ENCODE measurements at places on chromosomes 2 and 18. TPM values are rescaled to one million over a fixed set of nuclear protein-coding genes. Genes with fewer than 3 reads are reported as not detected.

GRCh38 chr2:174522553-174522952, 35.7 kb upstream of the GPR155 start:
- peak; percentile 45 for DNase-seq

- DNase-seq = no peak
Observed at GRCh38 chr18:76874642-76875389, 52.5 kb downstream of the ZNF236 start.

The AQP12B gene
- total RNA-seq = not detected

The HOXD9 gene
- total RNA-seq = 0.18 TPM

The CHRNG gene
- not detected for total RNA-seq

- DNase-seq = no peak
Observed at GRCh38 chr2:17658251-17658843, 95.3 kb downstream of the SMC6 start.

The LBX2 gene
- 7.7 TPM for total RNA-seq

The ST6GAL2 gene
- not detected for total RNA-seq

DNA sequence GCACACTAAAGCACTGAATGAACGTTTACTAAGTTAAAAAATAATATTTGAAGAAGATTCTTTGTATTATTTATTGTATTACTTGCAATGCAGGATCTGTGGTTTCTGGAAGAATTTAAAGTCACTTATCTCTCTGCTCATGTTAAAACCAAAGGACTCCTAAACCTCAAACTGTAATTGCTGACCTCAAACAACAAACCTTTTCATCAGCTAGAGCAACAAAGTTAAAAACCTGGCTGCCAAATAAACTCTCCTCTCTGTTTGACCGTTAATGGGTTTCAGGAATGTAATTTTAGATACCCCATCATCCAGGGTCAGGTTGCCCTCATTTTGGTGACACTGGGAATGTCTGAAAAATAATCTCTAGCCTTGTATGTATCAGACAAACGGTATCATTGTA, 239.1 kb downstream of the TGIF1 start:
- peak; percentile 44 for DNase-seq

DNA sequence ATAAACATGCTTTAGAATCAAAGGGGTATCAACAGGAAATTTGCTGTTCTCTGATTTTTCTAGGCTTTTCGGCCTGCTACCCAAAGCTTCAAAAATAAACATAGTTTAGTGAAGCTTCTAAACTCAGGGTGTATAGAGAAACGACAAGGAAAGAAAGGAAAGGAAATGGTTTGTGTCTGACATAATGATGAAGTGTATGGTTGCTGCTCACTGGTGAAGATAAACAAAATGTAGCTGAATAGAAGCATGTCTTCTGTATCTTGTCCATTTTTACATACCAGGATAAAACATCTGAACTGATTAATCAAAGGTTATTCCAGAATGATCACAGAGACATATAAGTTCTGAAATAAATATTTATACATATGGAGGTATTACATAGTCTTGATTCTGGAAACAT, 1324.6 kb upstream of the NRXN1 start:
- DNase-seq = no peak

GRCh38 chr18:67589325-67589724, 72.8 kb upstream of the DSEL start:
- no peak for DNase-seq

- DNase-seq = no peak
Observed at GRCh38 chr2:152171718-152172117, 3.8 kb downstream of the STAM2 start.

- peak; percentile 6 for DNase-seq
Observed at GRCh38 chr18:75070625-75071483, 138.1 kb downstream of the PTGR3 start.

DNA sequence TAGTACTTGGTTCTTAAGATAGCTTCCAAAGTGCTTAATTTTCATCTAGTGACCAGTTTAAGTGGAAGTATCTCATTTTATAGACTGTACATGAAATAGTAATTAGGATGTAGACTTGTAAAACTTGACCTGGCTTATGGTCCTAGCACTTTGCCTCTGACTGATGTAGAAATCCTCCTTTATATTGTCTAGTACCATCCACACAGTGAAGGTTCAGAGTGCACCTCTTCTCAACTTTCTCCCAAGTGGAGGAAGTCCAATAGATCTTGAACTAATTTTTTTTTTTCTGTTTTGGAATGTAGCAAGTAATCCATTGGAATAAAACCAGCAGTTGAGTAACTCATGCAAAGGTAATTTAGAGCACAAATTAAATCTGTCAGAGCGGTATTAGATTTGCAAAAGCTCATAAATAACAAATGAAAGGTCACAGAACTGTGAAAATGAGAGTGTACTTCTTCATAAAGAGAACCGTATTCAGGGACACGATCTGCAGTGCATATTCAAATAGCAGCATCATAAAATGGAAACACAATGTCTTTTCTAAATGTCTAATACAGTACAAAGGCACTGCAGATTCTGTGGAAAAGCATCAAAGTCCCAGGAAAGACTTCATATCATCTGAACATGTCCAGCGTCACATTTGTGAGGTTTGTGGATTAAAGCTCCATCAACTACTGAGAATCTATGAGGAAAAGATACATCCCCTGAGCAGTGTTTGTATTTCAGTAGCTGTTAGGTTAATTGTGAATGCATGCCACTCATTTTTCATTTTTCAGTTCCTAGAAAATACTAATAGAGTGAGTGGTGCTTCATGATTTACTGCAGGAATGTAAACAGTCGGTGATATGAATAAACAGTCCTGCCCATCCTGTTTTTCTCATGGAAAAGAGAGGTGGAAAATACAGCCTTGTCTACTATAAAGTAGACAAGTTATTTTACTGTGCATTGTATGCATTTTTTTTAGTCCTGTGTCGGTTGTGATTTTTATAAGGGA, 100.7 kb downstream of the LYPD6 start:
- no peak for DNase-seq

DNA sequence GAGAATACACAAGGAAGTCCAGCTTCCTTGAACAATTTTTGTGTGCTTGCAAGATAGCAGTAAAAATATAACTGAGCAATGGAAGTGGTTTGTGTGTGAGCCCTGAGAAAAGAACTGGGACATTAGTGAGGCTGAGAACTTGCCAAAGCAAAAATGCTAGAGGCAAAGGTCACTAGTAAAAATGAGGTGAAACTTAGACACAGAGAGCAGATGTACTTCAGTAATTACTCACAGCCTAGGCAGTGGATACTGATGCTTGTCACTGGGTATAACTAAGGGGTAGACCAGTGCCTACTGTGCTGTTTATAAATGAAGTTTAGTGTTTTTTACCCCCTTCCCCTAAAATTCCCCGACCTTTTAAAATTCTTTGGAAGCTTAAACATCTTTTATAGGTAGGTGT, 450.1 kb downstream of the LPIN1 start:
- DNase-seq = no peak

- DNase-seq = peak; percentile 39
Observed at GRCh38 chr2:101080211-101081068, 70.7 kb downstream of the TBC1D8 start.

The SIX3 gene
- not detected for total RNA-seq

DNA sequence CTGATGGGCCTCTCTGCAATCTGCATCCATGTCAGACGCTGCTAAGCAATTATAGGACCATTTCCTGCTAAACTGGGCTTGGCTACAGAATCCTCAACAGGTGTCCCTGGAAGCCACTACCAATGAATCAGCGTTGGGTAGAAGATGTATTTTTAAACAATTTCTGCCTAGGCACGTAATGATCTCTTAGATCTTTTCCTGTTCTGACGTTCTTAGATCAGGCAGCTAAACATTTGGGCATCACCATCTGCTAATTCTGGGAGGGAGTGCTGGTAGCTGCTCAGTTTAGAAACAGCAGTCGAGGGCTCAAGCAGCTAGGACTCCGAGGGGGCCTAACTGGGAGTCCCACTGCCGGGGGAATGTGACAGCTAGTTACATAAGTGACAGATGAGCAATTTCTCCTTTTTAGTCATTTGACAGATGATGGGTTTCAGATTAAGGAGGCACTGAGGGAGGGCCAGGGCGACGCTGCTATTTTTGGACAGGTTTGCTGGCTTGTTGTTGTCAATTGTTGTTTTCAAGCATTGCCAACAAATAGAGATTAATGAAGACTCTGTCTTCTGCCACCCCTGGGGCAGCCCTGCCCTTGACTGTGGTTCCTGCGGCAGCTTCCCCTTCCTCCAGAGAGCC, 92.7 kb downstream of the MRO start:
- peak; percentile 28 for DNase-seq

- DNase-seq = no peak
Observed at GRCh38 chr18:77008576-77009315, 123.8 kb downstream of the MBP start.

- DNase-seq = peak; percentile 40
Observed at GRCh38 chr18:64244571-64244970, 95.7 kb upstream of the LINC00305 start.

DNA sequence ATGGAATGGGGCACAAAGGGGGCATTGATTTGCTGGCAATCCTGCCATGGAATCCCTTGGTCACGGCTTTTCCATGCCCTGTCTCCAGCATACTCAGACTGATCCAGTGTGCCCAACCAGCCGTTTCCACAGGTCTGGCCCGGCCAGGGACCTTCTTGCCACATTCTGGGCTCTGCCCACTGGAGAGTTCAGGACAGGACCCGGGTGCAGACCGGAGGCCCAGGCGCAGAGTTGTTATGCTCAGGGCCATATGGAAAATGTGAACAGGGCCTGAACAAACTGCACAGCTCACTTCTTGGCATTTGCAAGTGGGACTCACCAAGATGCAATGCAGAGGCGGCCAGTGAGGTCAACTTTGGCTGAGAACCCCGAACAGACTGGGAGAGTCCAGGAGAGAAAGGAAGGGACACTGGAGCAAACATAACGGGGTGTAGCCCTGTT, 15.6 kb upstream of the ASAP2 start:
- DNase-seq = peak; percentile 98

GRCh38 chr18:22164337-22165048, 4.9 kb upstream of the GATA6 start:
- no peak for DNase-seq

The ATG9A gene
- total RNA-seq = 45.7 TPM

- DNase-seq = no peak
Observed at GRCh38 chr2:120943403-120944034, 207.9 kb downstream of the GLI2 start.

- DNase-seq = no peak
Observed at GRCh38 chr18:433960-434359, 66.5 kb downstream of the COLEC12 start.

- DNase-seq = no peak
Observed at GRCh38 chr18:857986-858385, 45.9 kb upstream of the YES1 start.

The GALM gene
- total RNA-seq = 27.6 TPM

The SELENOI gene
- 48.0 TPM for total RNA-seq

DNA sequence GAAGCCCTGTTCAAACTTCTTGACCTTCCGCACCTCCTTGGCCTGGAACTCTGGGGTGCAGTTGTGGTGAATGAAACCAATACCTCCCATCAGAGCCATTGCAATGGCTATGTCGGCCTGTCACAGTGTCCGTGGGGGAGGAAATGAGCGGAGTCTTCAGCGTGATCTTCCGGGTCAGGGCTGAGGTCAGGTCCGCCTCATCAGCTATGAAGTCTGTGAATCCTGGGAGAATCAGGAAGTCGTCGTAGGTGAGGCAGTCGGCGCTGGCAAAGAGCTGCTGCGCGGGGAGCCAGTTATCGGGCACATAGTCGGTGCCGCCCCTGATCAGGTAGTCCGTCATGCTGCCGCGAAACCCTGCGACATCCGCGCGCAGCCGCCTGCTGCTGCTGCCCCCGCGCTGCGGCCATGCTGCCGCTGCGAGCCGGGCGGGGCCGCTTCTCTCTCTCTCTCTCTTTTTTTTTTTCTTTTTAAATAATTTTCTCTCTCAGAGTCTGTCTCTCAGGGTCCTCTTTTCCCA, 154.1 kb upstream of the ZSWIM2 start:
- DNase-seq = no peak

DNA sequence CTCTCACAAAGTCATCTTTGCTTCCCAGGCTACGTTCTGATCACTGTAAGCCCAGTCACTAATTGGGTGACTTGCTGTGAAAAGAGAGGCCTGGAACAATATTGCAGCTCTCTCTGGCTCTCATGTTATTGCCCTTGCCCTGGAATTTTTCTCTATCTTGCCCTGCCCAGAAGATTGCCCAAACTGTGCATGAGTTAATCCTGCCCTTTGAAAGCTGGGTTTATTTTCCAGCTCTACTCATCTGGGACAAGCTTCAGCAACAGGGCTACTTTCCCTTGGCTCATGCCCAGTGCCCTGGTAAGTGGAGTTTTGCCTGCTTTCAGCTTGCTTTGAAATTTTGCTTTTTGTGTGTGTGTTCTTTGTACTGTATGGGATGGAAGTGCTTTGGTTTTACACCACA, 6.9 kb upstream of the EHBP1 start:
- DNase-seq = no peak

- no peak for DNase-seq
Observed at GRCh38 chr2:201955231-201955630, 78.4 kb upstream of the FZD7 start.

The CASP8 gene
- 25.3 TPM for total RNA-seq

The CFC1 gene
- not detected for total RNA-seq

- peak; percentile 28 for DNase-seq
Observed at GRCh38 chr2:74922592-74923227, 35.7 kb upstream of the POLE4 start.

- peak; percentile 40 for DNase-seq
Observed at GRCh38 chr2:133591164-133591563, 22.9 kb upstream of the NCKAP5 start.

DNA sequence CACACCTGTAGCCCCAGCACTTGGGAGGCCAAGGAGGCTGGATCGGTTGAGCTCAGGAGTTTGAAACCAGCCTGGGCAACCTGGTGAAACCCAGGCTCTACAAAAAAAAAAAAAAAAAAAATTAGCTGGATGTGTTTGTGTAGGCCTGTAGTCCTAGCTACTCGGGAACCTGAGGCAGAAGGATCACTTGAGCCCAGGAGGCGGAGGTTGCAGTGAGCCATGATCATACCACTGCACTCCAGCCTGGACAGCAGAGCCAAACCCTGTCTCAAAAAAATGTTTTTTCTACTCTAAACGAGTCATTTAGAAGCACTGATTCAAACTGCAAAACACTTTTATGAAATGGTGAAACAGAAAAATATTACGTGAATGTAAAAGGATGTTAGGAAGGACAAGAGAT, 69.1 kb upstream of the SLC39A10 start:
- no peak for DNase-seq

The SCN1A gene
- 0.77 TPM for total RNA-seq

DNA sequence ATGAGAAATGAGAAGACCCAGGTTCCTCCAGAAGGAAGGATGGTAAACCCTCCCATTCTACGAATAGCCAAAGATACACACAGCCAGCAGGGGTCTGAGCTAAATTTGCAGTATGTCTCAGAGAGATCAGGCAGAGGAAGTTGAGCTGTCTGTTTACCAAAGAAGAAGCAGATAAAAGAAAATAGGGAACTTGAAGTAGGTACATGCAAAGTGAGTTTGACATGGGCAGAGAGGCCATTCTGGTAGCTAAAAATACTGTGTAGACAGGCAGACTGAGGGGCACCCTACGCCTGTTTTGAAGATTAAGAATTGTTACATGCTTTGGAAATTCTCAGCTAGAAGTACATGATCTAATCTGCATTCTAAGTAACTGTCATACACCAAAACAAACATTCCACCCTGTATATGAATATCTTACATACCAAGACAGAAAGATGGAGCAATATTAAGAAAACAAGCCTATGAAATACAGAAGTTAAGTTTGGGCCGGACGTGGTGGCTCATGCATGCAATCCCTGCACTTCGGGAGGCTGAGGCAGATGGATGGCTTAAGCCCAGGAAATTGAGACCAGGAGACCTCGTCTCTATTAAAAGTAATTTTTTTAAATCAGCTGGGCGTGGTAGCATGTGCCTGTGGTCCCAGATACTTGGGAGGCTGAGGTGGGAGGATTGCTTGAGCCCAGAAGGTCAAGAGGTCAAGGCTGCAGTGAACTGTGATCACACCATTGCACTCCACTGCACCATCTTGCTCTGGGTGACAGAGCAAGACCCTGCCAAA, 157.9 kb downstream of the ANKRD44 start:
- DNase-seq = no peak

Measured in SK-MEL-5 (cell line).